ENCODE measurements at places on chromosomes 3 and 15. TPM values are rescaled to one million over a fixed set of nuclear protein-coding genes. Genes with fewer than 3 reads are reported as not detected.

DNA sequence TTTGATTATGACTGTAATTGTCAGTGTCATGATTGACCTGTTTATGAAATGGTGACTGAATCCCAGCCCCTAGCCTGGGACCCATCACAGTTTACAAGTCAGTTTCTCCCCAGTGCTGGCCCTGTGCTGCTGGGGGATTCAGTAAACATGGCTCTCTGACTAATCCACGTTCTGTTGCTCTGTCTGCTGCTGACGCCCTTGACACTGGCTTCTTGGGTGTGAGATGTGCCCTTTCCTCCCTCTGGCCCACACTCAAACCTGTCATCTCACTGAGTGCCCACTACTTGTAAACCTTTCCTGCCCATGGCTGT is 84.2 kb downstream of the COL6A5 start:
- no peak for DNase-seq

The CCR5 gene
- total RNA-seq = not detected

- peak; percentile 9 for DNase-seq
These were observed 12.4 kb downstream of the XXYLT1 start for GRCh38 chr3:195258449-195259153.

DNA sequence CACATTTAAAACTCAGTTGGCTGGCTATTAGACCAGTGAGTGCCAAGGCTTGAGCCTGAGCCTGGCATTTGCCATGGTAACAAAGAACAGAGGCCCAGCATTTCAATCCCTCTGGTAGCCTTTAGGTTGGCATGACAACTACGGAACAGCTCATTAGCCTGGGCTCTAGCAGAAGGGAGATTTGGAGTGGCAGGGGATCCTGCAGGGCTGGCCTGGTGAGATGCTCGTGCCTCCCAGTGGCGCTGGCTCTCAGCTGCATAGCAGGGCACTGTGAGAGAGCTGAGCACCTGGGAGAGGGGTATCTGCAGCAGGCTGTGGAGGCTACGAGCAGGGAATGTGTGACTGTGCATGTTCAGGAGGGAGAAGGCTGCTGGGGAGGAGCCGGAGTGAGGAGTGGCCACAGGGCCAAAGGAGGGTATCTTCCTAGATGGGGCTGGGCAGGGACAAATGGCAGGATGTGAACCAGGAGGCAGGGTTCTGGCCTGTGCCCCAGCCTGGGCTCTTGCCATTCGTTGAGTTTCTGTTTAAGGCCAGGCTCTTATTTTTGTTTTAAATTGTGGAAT is 5.6 kb upstream of the ABTB1 start:
- DNase-seq = no peak

DNA sequence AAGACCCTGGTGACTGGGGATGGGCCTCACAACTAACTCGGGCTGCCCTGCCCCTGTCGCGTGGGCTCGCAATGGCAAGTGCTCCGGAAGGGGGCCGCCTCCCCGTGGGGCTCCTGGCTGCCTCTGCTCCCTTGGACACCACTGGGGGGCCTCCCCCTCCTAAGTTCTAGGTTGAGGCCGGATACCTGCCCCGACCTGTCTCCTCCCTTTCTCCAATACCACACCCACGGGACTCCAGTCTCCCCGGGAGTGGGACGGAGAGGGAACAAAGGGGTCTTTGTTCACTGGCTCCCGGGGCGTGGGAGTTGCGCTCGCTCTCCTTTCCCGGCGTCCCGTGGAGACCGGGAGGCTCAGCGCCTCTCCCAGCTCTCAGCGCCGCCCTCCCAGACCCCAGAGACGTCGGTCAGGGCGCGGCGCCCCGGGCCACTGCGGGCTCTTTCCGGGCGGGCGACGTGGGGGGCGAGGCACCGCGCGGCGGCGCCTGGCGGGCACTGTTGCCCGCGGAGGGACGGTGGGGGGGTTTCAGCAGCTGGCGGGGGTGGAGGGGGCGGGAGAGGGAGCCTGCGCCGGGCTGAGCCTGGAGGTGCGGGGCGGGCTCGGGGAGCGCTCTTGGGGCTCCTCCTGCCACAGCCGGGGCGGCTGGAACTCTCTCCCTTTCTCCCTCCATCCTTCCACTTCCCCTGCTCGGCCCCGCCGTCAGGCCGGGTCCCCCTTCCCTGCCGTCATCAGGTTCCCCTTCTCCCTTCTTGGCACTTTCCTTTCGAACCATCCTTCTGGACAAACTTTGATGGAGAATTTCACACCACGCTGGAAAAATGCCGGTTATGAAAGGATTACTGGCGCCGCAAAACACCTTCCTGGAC is at the start of gene KCNH8:
TSS of gene KCNH8 (plus strand) at position 606 of the 863 bp plus-strand sequence. CDS start at position 816, 210 bp downstream.
- DNase-seq = no peak

The SLC9C1 gene
- total RNA-seq = not detected

DNA sequence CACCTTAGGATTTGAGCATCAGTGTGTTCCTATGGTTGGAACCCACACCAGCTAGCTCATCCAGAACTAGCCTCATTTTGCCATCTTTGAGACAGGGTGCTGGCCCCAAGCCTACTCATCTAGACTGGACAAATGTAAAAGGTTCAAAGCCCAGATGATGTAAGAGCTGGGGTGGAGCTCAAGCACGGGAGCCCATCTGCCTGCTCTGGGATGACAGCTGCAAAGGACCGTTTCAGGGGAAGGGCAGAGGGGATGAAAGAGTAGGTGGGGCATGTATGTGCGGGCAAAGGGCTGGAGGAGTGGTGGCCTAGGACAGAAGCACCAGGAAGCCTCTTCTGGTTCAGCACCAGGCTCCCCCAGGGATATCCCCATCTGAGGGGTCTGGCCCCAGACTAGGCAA is 15.8 kb downstream of the CLK3 start:
- DNase-seq = peak; percentile 78

- peak; percentile 90 for DNase-seq
These were observed 2.6 kb downstream of the ITIH4 start for GRCh38 chr3:52827866-52828376.

DNA sequence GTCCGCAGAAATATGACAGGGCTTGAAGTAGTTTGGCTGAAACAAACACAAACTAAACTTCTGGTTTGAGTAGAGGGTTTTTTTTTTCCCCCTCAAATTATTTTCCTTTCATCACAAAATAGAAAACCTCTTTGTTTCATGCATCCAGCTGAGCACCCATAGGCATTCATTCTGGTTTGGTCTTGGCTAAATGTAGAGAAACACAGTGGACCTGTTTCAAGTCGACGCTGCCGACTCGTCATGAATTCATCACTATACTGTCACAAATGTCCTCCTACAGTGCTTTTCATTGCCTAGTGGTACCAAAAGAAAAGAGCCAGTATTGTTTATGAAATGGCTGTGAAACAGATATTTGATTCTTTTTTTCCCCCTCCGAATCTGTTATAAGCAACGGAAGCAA is 52.4 kb upstream of the GYG1 start:
- DNase-seq = no peak

GRCh38 chr3:55750525-55750924 is 263.4 kb upstream of the WNT5A start:
- DNase-seq = no peak

DNA sequence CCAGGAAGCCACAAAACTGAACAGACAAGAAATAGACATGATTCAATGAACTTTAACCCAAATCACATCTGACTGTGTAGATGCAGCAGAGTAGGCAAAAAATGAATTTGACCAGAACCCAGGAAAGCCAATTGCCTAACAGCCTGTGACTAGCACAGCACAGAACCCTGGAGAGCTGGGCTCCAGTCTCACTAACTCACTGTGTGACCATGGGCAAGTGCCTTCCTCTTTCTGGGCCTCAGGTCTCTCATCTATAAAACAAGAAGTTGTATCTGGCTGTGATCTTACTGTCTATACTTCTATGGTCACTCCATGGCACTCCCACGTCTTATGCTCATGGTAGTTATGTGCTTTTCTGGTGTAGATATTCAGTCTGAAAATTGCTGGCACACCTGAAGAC is 48.1 kb upstream of the USP3 start:
- DNase-seq = no peak

DNA sequence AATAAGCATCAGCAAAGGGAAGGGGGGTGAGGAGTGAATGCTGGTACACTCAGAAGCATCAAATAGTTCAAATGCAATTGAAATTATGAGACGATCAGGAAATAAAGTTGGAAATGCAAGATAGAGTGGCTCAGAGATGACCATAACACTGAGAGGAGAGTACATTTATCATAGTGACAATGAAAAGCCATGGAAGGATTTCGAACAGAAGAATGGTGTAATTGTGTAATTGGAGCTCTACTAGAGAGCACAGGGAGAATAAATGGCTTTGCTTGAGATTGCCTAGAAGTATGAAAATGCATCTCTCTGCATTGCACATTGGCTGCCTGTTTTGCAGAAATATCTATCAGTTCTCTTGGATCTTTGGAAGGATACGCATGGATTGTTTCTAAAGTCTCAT is 163.3 kb downstream of the TP63 start:
- no peak for DNase-seq

- DNase-seq = no peak
These were observed 15.8 kb upstream of the EPHB3 start for GRCh38 chr3:184545769-184546168.

Measured in HepG2 (cell line).